HFFc6 (cell line): ENCODE measurements at places on chromosomes 7 and 10. TPM values are rescaled to one million over a fixed set of nuclear protein-coding genes. Genes with fewer than 3 reads are reported as not detected.
A peak's percentile ranks its signal among the peaks of the same experiment; 100 is the strongest.

DNA sequence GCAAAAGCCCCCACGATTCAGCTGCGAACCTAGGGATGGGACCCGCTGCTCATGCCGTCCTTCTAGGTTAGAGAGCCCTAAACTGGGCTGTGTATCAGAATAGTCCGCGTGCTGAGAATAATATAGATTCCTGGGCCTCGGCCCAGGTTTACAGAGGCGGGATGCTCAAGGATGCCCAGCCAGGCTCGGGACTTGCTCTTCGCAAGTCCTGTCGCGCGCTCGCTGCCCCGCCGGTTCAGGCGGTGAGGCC, 266 bp upstream of the STMP1 start:
- H3K4me3 ChIP-seq = peak overlapping the region; percentile 98
- H3K36me3 ChIP-seq = peaks cover 29% of the 10 kb centered on the region
- peak overlapping the region; percentile 99 for H3K27ac ChIP-seq
- DNase-seq = no peak
- H3K27me3 ChIP-seq = peaks cover 3% of the 10 kb centered on the region

DNA sequence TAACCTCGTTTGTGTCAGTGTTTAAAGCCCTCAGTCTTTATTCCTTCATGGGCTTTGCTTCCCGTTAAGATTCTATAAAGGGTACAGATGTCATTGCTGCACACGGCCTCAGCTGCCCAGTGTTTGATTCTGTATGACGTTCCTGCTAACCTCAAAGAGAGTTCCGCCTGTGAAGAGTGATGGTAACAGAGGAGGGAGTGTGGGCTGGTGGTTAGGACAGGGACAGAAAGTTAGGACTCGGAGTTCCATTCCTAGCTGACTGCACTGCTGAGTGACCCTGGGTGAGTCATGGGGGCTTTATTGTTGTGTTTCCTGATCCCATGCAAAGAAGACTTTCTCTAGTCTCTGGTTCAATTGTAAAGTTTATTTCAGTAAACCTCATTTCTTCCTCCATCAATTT, 227.1 kb downstream of the DYNC1I1 start:
- H3K27ac ChIP-seq = no peak overlapping the region
- no peak overlapping the region for H3K4me3 ChIP-seq
- H3K27me3 ChIP-seq = no peaks in the 10 kb centered on the region; the same call in 1 of the 2 replicates
- no peaks in the 10 kb centered on the region for H3K4me1 ChIP-seq
- no peaks in the 10 kb centered on the region for H3K36me3 ChIP-seq

DNA sequence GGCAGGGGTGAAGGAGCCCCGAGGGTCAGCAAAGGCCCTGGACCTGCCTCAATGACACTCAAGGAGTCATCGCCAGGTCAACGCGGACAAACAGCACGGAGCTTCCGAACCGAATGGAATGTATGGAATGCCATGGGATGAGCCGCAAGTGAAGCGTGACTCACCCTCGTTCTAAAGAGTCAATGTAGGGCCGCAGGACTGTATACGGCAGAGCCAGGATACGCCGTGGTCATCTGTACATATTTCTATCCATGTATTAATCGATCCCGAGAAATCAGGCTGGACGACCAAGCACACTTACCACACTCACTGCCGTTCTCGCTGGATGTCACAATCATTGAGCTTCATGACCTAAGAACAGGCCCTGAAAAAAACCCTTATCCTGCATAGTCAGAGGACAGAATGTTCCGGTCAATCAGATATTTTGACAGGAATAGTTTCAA, 4.3 kb downstream of the SNX8 start:
- H3K36me3 ChIP-seq = peaks cover 5% of the 10 kb centered on the region; the same call in 1 of the 2 replicates
- H3K4me3 ChIP-seq = peak overlapping the region; percentile 69
- peak; percentile 62 for DNase-seq
- no peaks in the 10 kb centered on the region for H3K27me3 ChIP-seq
- peak overlapping the region; percentile 79 for H3K27ac ChIP-seq

GRCh38 chr10:61744469-61744868, 81.7 kb downstream of the CABCOCO1 start:
- H3K4me1 ChIP-seq = peaks cover 17% of the 10 kb centered on the region
- no peaks in the 10 kb centered on the region; the same call in 1 of the 2 replicates for H3K36me3 ChIP-seq
- no peak for DNase-seq
- no peaks in the 10 kb centered on the region; the same call in 1 of the 2 replicates for H3K27me3 ChIP-seq
- no peak overlapping the region for H3K4me3 ChIP-seq

DNA sequence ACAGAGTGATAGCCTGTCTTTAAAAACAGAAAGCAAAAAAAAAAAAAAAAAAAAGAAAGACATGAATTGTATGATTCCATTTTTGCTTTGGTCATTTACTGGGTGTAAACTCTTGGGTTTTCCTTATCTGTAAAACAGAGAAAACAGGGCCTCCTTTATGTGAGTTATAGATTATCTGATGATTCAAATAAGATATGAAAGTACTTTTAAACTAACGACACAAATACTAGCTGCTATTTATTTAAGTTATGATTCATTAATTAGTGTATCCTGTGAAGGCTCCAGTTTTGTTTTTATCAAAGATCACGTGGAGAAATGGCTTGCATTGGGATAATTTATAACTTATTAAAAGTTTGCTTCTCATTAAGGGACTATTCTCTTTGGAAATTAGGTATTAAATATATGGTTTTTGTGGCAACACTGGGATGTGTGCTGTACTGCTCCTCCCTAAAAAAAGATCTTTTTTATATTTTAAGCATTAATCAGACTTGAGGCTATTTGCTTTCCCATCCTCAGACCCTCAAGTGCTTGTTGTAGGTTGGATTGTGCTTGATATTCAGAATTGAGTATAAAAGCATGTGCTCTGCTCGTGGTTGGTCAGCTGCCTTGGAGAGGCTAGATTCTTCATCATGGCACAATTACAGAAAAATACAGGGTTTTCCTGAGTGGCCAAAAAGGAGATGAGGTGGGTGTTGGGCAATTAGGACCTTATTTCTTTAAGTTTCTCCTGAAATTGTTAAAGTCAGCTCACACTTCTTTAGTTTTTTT, 39.9 kb downstream of the NRG3 start:
- no peak overlapping the region for H3K27ac ChIP-seq
- no peak for DNase-seq
- H3K4me3 ChIP-seq = no peak overlapping the region
- H3K4me1 ChIP-seq = no peaks in the 10 kb centered on the region

DNA sequence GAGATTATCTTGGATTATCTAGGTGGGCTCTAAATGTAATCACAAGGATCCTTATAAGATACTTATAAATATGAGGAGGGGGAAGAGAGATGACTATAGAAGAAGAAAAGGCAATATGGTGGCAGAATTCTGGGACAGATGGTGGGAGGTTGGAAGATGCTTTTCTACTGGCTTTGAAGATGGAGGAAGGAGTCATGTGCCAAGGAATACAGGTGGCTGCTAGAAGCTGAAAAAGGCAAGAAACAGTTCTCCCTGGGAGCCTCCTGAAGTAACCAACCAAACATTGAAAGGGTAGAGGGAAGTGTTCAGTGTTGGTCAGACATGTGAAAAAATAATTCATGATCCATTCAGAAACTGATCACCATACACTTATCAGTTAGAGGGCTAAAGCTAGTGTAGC, 213.3 kb downstream of the WDR11 start:
- no peak overlapping the region for H3K27ac ChIP-seq
- no peaks in the 10 kb centered on the region for H3K4me1 ChIP-seq
- peaks cover 3% of the 10 kb centered on the region for H3K36me3 ChIP-seq

DNA sequence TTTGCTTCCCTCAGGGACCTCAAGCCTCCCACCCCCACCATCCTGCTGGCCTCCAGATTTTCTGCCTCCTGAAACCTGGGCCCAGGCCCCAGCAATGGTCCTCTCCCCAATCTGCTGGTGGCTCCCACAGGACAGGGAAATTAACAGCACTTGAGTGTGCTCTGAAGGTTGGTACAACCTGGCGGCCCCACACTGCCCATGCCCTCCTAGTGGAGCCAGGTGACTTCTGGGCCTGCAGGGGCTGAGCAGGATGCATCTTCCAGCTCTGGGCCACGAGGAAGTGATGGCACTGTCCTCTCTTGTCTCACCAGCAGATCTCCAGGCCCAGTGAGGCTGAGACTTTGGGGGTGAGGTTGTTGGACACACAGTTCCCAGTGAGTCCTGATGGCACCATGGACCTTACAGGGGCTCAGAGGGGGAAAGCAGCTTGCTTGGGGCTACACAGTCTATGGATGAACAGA, 3.6 kb upstream of the ZMIZ1 start:
- H3K27ac ChIP-seq = no peak overlapping the region
- H3K36me3 ChIP-seq = no peaks in the 10 kb centered on the region
- peaks cover 8% of the 10 kb centered on the region for H3K27me3 ChIP-seq
- H3K4me1 ChIP-seq = peaks cover 6% of the 10 kb centered on the region

DNA sequence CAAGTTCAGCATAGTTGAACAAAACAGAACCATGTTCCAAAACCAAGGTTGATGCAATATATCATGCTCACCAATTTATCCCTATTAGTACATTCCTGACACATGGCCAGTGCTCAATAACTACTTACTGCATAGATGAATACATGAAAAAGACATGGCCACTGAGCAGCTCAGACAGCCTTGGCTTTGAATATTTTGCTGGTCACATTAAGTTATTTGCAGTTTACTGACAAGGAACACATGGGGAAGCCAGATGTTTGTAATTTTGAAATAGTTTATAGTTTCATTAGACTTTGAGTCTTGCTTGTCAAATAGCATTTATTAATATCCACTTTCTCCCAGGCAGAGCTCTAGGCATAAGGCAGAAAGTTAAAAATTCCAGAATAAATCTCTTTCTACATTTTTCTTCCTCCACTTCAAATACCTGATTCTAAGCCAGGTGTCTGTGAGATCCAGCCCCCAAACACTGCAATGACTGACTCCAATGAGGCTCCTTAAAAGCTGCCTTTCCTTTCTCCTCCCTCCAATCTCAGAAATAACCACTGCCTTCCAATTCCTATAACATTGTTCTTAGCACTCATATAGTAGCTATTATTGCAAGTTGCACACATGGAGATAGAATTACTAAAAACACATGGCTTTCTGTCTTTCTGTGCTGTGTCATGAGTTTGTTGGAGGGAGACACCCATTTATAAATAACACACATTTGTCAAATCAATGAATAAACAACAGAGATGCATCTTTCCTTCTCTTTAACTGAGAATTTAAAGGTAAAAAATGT, 91.3 kb downstream of the PCGF5 start:
- DNase-seq = no peak
- H3K4me3 ChIP-seq = no peak overlapping the region
- no peak overlapping the region for H3K27ac ChIP-seq
- H3K27me3 ChIP-seq = peaks cover 9% of the 10 kb centered on the region
- no peaks in the 10 kb centered on the region for H3K36me3 ChIP-seq
- H3K4me1 ChIP-seq = peaks cover 24% of the 10 kb centered on the region

DNA sequence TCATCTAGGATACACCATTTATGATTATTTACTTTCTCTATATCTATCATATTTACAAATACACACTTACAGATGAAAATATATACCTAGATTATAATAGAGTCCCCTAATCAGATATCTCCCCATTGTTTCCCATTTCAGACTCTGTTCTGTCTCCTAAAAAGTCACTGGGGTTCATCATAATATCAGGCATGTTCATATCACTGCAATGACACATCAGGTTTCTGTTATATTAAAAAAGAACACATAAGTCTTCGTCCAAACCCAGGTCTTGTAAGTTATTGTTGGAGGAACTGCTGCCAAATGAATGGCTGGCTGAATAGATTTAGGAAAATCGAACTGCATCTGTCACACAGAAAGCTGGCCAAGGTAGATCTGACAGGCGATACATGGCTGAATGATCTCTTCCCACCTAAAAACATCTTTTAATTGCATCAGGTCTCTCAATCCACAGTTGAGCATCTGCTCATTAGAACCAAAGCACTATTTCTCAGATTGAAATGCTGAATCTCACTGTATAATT, 178.7 kb downstream of the CACNA2D1 start:
- no peak overlapping the region for H3K27ac ChIP-seq
- H3K36me3 ChIP-seq = no peaks in the 10 kb centered on the region
- H3K4me3 ChIP-seq = no peak overlapping the region
- H3K27me3 ChIP-seq = no peaks in the 10 kb centered on the region

GRCh38 chr7:137895301-137896221, 48.8 kb upstream of the DGKI start:
- DNase-seq = no peak
- peaks cover 26% of the 10 kb centered on the region for H3K4me1 ChIP-seq
- H3K27me3 ChIP-seq = peaks cover 1% of the 10 kb centered on the region
- H3K4me3 ChIP-seq = no peak overlapping the region

DNA sequence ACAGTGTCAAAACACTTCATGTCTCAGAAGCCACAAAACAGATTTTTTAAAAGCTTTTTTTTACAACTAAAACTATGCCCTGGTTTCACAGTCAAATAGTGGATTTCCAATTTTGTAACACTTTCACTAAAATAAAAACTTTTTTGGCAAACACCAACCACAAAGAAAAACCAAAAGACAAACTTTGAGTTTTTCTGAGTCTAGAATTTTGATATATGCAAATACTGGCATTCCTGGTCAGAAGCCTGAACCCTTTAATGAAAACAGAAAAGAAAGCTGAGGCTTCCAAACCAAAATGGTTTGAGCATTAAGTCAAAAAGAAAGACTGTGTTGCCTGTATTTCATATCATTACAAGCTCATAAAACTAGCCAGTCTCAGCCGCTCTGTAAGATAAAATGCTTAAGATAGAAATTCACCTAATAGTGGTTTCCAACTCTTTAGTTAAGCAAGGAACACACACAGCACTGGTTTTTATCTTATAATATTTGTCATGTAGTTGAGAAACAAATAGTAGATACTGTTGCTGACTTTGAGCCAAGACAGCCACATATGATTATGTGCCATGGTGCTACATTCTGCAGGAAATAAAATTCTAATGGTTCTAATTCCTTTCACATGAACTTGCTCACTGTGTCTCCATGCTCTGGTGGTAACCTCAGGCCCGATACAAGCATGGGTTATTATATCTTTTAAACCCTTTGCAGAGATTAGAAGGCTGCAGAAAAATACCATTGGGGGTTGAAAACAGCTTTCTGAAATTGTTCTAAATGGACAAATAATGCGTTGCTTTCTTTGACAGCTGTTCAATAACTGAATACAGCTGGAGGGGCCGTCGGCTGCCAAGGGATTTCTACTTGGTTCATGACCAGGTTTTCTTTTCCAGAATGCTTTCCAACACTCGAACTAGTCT, 49.4 kb downstream of the FAM171A1 start:
- H3K27me3 ChIP-seq = peaks cover 6% of the 10 kb centered on the region; the same call in 1 of the 2 replicates
- peaks cover 21% of the 10 kb centered on the region for H3K36me3 ChIP-seq
- H3K27ac ChIP-seq = peak overlapping the region; percentile 11
- no peak overlapping the region for H3K4me3 ChIP-seq

GRCh38 chr7:127726476-127726875, 74.5 kb downstream of the SND1 start:
- DNase-seq = no peak
- no peak overlapping the region for H3K27ac ChIP-seq
- H3K27me3 ChIP-seq = no peaks in the 10 kb centered on the region

Gene MRC1
- 0.05 TPM in 1 of 3 replicates, not detected in the others for total RNA-seq

Gene ZP3
- 22.0 and 30.4 TPM in 2 replicates for total RNA-seq

Gene HOXA7
- 7.2 to 10.0 TPM (median 7.4 TPM) in 3 replicates for total RNA-seq

Gene INHBA
- total RNA-seq = 19.7 and 34.5 TPM in 2 replicates

Gene AQP1
- 0.41 to 0.46 TPM (median 0.43 TPM) in 3 replicates for total RNA-seq

Gene GPR22
- not detected in 3 replicates for total RNA-seq

Gene OR9A4
- total RNA-seq = not detected in 3 replicates

Gene RBP4
- not detected in 3 replicates for total RNA-seq
